ENCODE measurements at places on chromosomes 11 and 22.

- DNase-seq, result no peak
Observed at GRCh38 chr22:48613566-48614200, 1214.0 kb downstream of the BRD1 start.

- no peak for DNase-seq
Observed at GRCh38 chr11:122723576-122723975, 68.1 kb downstream of the UBASH3B start.

DNA sequence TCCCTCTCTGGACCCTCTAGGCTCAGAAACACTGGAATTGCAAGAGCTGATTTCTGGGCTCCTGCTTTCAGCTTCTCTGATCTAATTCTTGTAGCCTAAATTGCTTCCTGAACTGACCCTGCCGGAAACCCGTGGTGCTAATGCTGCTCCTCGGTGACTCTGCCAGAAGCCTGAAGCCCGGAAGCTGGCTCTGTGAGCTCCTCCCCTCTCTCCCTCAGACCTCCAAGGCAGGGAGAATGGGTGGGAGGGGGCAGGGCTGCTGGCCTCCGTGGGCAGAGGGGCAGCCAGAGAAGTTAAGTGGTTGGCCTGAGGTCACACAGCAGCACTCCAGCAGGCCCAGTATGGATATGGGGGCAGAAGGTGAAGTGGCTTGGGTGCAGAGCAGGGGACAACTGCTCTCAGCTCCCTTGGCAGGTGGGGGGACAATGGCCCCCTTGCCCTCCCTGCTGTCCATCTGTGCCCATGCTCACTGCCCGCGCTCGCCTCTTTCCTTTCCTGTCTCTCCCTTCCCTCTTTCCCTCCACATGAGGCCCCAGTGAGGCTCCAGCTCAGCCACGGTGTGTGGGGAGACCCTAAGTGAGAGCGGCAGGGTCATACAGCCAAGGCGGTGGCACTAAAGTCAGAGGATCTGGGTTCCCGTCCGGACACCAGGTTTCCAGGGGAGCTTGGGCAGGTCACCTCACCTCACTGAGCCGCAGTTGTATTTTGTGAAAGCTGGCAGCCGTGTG lies 16.2 kb downstream of the CAPN5 start:
- peak; percentile 26 for DNase-seq

DNA sequence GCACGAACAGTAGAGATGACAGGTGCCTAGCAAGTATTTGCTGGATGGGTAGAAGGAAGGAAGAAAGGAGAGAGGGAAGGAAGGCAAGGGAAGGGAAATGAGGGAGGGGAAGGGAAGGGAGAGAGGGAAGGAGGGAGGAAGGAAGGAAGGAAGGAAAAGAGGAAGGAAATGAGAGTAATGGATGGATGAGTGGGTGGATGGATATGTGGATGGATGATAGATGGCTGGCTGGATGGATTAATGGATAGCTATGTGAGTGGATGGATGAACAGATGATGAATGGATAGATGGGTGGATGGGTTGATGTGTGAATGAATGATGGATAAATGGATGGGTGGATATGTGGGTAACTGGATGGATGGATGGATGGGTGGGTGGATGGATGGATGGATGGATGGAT lies 125.9 kb upstream of the FGF3 start:
- DNase-seq, result no peak

DNA sequence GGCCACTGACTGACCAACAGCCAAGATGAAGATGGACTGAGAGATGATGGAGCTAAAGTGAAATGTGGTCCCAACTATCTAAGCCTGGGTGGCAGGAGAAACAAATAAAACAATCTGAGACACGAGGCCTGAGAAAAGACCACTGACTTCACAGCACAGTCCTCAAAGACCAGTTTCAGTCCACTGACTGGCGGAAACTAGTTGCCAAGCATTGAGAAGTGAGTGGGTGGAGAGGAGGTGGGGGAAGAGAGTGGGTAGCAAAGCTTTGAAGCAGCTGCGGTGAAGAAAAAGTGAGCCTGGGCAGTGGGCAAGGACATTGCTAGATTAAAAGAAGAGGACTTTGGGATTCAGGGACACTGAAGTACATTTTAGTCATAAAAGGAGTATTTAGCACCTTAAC lies 1.9 kb downstream of the MS4A1 start:
- DNase-seq, result no peak

DNA sequence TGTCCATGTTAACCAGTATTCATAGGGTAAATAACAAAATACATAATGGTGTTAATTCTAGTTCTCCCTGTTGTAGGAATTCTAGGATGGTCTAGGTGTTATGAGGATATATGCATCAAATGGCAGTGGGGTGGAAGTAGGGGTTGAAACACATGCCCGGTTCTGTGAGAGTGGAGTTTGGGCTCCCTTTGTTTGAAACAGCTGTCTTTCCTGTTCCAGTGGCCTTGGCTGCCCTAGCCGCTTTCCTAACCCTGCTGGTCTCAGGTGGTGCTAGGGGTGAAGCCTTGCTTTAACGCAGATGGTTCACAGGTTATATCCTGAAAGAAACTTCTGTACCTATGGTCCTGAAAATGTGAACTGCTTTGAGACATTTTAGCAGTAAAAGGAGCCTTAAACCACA lies 38.3 kb downstream of the SERPINH1 start:
- no peak for DNase-seq

Data from Caco-2 (cell line).